ENCODE measurements at places on chromosomes 11 and 22. TPM values are rescaled to one million over a fixed set of nuclear protein-coding genes. Genes with fewer than 3 reads are reported as not detected.

GRCh38 chr11:117410861-117411710 lies 83.4 kb downstream of the CEP164 start:
- H3K4me3 ChIP-seq: no peak overlapping the region
- no peak overlapping the region for H3K27ac ChIP-seq
- no peaks in the 10 kb centered on the region for H3K4me1 ChIP-seq
- no peak for DNase-seq
- no peaks in the 10 kb centered on the region for H3K27me3 ChIP-seq
- no peaks in the 10 kb centered on the region for H3K36me3 ChIP-seq

The UBQLNL gene
- total RNA-seq: not detected

The OR8H3 gene
- not detected for total RNA-seq

The SULT4A1 gene
- not detected for total RNA-seq

- no peaks in the 10 kb centered on the region for H3K4me1 ChIP-seq
- no peak overlapping the region for H3K27ac ChIP-seq
- no peak for DNase-seq
- no peak overlapping the region for H3K4me3 ChIP-seq
Observed at GRCh38 chr22:30841273-30841672, 127.3 kb downstream of the MORC2 start.

The SCGB1C1 gene
- not detected for total RNA-seq

The PLAAT2 gene
- total RNA-seq: not detected

DNA sequence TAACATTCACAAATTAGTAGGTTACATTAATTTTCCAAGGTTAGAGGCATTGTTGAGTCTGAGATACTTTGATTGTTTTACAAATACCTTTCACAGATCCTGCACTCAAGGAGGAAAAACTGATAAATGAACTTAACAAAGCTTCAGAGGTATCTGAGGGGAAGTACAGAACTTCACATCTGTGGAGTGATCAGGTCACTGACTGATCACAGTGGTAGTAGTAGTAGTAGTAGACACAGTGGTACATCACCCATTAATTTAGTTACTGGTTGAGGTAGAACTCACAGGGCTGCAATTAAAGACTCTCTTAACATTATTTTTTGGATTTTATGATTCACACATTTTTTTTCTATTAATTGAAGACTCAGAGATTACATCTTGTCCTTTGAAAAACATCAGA lies 56.7 kb downstream of the DCUN1D5 start:
- DNase-seq: no peak
- no peaks in the 10 kb centered on the region for H3K27me3 ChIP-seq
- H3K4me1 ChIP-seq: peaks cover 7% of the 10 kb centered on the region
- H3K27ac ChIP-seq: no peak overlapping the region
- no peaks in the 10 kb centered on the region for H3K36me3 ChIP-seq
- no peak overlapping the region for H3K4me3 ChIP-seq

DNA sequence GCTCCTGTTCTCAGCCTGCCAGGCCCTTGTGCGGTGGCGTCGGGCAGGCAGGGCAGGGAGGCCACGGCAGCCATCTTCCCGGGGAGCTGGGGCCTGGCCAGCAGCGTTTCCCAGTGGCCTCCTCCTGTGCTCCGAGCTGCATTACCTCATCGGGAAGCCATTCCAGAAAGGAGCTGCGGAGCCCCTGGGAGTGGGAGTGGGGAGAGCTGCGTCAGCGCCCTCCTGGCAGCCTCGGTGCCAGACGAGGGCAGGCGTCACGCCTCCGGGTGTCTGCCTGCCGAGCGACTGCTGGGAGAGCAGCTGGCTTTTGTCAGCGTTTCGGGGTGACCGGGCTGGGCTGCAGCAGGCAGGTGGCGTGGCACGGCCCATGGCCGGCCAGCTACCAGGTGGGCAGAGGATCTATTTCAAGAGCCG lies 30.9 kb upstream of the WNT7B start:
- DNase-seq: peak; percentile 85
- H3K4me3 ChIP-seq: peak overlapping the region; percentile 32
- H3K27ac ChIP-seq: peak overlapping the region; percentile 93
- H3K36me3 ChIP-seq: no peaks in the 10 kb centered on the region
- H3K27me3 ChIP-seq: no peaks in the 10 kb centered on the region
- peaks cover 75% of the 10 kb centered on the region for H3K4me1 ChIP-seq

The OR52I1 gene
- not detected for total RNA-seq

The CD3E gene
- not detected for total RNA-seq

DNA sequence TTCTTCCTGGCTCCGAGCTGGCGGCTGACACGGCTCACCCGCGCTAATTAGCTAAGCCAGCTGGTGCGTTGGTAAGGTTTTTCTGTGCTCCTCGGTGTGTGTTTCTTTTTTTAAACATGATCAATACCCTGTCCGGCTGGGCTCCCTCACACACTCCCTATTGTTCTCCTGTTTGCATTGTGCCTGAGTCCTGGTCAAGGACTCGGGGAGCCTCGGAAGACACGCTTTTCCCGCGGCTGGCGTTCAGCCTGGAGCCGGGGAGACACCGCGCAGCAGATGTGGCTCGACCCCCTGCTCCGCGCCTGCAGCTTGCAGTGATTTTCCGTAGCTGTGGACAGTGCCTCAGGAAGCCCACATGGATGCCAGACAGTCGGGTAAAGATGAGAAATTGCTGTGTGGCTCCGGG lies 454.9 kb upstream of the CADM1 start:
- H3K27me3 ChIP-seq: no peaks in the 10 kb centered on the region
- no peaks in the 10 kb centered on the region for H3K36me3 ChIP-seq
- no peak for DNase-seq
- no peak overlapping the region for H3K4me3 ChIP-seq

The HIRA gene
- 17.7 TPM for total RNA-seq

DNA sequence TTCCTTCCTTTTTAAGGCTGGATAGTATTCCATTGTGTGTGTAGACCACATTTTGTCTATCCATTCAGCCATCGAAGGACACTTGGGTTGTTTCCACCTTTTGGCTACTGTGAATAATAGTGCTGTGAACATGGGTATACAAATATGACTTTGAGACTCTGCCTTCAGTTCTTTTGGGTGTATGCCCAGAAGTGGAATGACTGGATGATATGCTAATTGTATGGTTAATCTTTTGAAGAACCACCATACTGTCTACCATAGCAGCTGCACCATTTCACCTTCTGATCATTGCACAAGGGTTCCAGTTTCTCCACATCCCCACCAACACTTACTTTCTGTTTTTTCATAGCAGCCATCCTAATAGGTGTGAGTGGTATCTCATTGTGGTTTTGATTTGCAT lies 30.3 kb downstream of the SGSM1 start:
- no peak for DNase-seq
- no peaks in the 10 kb centered on the region for H3K36me3 ChIP-seq
- no peak overlapping the region for H3K4me3 ChIP-seq
- H3K4me1 ChIP-seq: peaks cover 4% of the 10 kb centered on the region
- no peak overlapping the region for H3K27ac ChIP-seq

DNA sequence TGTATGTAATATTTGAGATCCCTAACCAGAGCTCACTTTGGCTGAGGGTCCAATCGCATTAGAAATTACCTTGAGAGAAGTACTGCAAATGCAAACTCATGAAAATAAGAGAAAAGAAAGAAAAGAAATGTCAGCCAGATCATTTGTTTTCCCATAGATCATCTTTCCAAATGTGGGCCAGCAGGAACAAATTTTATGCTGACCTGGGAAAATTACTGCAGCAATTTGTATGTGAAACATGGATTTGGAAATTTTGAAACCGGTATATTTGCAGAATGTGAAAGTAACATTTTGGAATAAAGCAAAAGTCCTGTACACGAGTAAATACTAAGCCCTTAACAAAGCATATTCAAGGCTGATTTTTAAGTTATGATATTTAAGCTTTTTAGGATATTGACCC lies 1058.9 kb upstream of the CCDC90B start:
- DNase-seq: no peak
- no peaks in the 10 kb centered on the region for H3K27me3 ChIP-seq

DNA sequence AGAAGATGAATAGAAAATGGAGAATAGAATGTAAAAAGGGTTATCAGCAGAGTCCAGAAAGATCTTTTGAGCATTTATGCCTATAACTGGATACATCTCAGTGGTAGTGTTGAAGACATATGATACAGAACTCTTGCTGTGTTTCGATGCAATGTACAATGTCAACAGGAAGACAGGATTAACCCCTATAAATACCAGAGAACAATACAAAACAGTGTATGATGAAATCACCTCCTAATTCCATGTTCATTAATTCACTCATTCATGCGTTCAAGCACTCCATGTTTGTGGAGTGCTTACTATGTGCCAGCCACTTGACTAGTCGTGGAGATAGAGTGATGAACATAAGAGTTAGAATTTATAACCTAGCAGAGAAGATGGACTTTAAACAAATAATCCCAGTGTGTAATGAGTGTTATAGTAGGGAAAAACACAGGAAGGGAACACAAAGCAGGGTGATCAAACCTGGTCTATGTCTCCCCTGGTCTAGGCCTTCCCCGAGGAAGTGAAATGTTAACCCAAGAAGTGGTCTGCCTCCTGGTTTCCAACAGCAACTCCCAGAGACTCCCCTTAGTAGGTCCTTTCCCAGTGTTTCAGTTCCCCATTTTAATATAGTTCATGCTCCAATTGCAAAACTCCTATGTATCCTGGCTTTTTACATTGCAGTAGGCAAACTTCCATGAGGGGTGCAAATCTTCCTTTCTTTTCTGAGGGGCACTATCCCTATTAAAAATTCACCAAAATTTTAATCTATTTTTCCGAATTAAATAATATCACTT lies 9.1 kb upstream of the SESN3 start:
- H3K27me3 ChIP-seq: no peaks in the 10 kb centered on the region
- H3K27ac ChIP-seq: no peak overlapping the region

GRCh38 chr22:17486313-17486712 lies 77.0 kb upstream of the SLC25A18 start:
- no peak for DNase-seq
- H3K36me3 ChIP-seq: no peaks in the 10 kb centered on the region
